Body of pancreas (tissue), 4 donors: ENCODE measurements at places on chromosomes 7 and 10. TPM values are rescaled to one million over a fixed set of nuclear protein-coding genes. Genes with fewer than 3 reads are reported as not detected.

Gene ANKRD7
- total RNA-seq, result 2.6 TPM

Gene PPP1R3C
- 9.6 TPM for total RNA-seq

Gene CAMK1D
- total RNA-seq, result 14.2 TPM

Gene TUBAL3
- total RNA-seq, result not detected

Gene KAZALD1
- total RNA-seq, result 1.8 TPM

Gene IDE
- 13.8 TPM for total RNA-seq

Gene GUSB
- total RNA-seq, result 50.8 TPM

Gene AGBL3
- 2.6 TPM for total RNA-seq

Gene FGFBP3
- 3.4 TPM for total RNA-seq

Gene VWDE
- total RNA-seq, result 1.6 TPM

Gene CXCL12
- 93.7 TPM for total RNA-seq

Gene PALD1
- total RNA-seq, result 11.7 TPM

DNA sequence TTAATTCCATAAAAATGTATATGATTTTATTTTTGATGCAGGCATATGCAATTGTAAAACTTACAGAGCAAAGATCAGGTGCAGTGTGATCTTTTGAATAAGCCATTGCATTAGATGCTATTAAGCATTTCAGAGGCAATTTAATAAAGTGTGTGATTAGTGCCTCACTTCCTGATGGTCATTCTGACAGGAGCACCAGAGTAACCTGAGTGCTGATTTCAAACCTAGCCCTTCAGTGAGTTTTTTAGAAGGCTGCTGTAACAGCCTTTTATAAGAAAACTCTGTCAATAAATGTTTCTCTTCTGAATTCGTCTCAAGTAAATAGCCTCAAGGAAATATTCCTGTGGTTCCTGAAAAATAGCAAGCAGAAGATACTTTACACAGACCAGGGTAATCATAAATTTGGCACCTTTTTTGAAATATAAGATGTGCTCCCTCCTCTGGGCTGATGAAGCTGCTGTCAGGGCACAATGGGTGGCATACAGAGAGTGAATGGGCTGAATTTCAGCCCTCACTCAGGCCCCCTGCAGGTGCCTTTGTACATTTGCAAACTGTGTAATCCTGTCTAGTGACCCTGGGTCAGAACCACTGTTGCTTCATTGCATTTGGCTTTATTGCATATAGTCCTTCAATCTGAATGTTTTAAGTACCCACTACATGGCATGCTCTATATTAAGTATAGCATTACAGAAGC is 193.7 kb upstream of the CSTF2T start:
- DNase-seq, result no peak

GRCh38 chr10:100923580-100923979 is 10.8 kb downstream of the SLF2 start:
- DNase-seq, result no peak

DNA sequence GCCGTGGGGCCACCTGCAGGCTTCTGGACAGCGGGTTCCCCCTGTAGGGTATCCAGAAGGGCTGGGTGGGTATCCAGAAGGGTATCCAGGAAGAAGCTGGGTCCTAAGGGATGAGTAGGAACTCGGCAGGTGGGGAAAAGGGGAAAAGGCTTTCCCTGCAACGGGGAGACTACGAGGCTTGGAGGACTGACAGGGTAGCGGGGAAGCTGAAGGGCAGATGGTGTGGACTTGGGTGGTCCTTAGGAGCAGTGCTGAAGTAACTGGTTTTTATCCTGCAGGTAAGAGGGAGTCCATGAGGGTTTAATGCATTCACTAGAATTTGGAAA is 525 bp downstream of the UBE2D4 start:
- no peak for DNase-seq

DNA sequence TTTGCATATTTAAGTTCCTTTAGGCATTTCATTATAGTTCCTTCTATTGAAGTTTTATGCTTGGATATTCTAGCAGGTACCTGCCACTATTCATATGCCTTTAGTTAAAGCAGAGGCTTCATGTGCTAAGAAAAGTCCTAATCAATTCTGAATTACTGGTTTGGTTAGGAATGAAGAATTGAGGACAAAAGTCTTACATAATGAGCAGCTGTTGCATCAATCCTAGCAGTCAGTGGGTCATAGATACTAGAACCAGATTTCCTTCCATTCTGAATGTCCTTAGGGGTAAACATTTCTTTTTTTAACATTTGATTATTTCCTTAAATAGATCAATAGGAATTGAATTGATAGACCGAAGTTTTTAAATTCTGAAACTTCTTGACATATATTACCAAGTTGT is 59.2 kb downstream of the CDK13 start:
- no peak for DNase-seq

GRCh38 chr10:101263150-101263752 is 34.0 kb upstream of the LBX1 start:
- DNase-seq, result no peak

- DNase-seq, result peak; percentile 40
Observed at GRCh38 chr10:103231047-103231551, 14.6 kb upstream of the RPEL1 start.

DNA sequence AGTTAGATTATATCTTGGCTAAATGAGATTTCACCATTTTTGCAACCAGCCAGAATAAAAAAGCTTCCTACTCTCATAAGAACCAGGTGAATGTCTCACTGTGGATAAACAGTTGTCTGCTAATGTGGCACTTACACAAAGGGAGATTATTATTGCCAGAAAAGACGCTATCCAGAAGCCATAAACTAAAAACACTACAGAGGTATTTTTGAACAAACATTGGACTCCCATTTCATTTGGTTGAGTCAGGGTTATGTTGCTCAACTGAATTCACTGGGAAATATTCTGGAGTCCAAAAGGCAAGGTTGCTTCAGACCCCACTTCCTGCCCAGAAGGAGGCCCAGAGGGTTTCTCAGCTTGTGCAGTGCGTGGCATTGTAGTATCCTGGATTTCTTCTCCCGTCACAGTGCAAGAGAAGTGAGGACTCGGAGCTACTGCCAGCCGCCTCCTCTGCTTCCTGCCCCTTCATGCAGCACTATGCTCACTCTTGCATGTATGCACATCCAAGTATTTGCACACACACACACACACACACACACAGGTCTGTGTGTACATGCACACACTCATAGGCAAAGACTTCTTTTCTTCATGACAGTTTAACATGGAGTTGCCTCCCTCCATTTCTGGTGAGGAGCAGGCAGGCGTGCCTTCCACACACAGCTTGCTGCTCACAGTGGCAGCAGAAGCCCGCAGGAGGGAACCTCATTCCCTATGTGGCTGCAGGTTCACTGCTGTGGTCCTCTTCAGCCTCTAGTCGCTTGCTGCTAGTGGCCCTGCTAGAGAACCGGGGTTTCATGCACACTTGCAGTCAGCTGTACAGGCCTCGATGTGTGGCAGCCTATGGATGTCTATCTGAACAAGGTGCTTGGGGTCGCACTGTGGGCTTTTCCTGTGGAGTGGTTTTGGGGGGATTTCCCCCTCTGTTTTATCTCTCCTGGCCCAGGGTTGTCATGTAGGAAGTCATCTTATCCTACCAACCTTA is 10.1 kb downstream of the DENND10 start:
- no peak for DNase-seq

GRCh38 chr10:132306864-132307751 is 642 bp downstream of the STK32C start:
- DNase-seq, result peak; percentile 78

- no peak for DNase-seq
Observed at GRCh38 chr7:3821488-3821887, 520.4 kb downstream of the SDK1 start.

DNA sequence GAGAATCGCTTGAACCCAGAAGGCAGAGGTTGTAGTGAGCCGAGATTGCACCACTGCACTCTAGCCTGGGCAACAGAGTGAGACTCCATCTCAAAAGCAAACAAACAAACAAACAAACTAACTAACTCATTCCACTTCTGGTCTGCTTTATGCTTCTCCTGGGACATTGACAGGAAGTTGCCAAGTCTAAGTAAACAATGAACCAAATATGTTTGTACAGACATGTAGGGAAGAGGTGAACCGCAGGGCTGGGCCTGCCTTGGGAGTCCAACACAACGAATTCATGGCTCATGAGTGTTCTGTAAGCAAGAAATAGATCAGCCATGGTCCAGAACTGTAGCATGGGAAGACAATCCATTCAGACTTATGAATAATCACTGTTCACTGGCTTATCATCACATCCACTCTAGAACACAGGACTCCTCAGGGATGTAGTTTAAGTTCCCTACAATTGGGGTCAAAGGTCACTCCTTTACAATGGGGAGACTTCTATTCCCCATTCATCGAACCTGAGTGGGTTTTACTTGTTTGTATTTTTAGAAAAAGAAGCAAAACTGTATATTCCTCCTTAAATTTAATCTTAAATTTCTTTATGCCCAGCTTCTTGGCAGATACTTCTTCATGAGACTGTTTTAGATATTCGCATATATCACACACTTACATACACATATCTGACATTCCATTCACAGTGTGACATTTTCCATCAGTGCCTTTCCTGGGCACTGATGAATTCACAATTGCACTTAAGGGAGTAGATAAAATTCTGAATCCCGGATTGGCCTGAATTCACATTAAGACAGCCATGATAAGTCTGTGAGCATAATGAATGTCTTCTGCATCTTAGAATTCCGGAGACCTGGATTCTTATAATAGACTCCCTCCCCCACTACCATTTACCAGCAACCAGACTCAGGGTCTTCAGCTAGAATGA is 159.1 kb upstream of the EEPD1 start:
- no peak for DNase-seq

DNA sequence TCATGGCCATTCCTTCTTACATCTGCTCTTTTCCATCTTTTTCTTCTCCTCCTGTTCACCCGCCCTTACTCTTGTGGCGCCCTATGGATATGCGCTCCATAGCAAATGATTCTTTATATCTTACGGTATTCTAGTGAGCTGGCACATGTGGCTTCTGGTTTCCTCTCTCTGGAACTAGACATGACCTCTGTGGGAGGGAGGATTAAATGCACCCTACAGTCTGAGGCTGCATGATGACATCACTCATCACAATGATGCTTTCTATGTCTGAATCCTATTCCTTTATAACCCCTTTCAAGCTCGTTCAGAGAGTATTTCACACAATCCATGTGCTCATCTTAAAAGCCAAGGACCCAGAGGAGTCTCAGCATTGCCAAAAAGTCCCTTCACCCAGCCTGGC is 153.3 kb downstream of the EGFR start:
- no peak for DNase-seq

DNA sequence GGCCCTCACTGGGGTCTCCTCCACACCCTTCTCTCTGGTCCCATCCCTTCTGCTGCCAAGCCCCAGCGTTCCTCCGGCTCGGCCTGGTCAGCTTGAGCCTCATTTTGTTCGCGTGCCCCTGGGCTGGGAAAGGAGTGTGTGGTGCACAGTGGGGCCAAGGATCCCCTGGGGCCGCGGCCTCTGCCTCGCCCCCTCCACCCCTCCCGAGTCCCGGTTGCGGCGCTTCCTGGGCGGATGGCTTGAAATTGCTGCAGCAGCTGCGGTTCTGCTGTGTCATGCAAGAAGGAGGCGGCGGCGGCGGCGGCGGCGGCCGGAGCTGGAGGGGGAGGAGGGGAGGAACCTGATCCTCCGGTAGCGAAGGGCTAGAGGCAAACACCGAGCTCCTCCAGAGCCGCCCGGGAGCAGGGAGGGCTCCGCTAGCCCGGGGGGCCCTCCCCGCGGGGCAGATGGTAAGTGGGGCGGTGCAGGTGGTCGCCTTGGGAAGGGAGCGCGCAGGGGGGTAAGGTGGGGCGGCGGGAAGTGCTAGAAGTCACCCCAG is 217.8 kb upstream of the MKLN1 start:
- DNase-seq, result peak; percentile 82

- no peak for DNase-seq
Observed at GRCh38 chr10:75105576-75106197, 5.8 kb upstream of the SAMD8 start.

DNA sequence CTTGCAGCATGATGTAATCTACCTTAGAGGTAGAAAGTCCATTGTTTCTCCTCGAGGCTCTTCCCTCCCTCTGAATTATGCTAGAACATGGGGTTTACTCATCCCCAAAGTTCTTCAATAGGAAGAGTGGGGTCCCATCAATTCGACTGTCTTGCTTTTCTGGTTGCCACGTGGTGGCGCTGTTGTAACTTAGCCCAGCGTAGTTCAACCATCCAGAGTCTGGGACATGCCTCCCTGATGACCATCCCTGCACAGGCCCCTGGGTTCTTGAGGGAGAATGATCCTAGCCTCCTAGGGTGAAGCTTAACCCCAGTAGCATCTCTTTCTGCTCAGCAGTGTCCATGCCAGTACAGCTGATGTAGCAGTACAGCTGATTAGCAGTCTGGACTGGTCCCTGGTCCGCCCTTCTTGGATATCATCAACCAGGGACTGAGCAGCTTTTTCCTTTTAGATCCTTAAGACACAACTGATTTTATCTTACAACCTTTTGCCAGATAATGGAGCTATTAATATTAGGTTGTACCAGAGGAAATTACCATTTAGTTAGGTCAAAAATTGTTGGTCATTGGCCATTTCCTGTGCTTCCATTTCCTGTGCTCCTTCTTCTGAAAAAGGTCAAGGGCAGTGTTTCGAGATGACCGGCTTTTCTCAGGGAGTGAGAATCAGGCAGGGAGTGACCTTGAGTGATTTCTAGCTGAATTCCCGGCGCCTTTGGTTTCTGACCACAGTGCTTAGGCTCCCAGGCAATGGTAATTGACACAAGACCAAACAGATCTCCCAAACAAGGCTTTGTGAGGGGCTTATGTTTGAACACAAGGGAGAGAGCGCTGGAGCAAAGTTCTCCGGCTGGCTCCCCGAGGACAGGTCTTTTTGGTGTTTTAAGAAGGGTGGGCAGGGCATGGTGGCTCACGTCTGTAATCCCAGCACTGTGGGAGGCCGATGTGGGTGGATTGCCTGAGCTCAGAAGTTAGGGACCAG is 65.4 kb downstream of the TACC2 start:
- peak; percentile 45 for DNase-seq

DNA sequence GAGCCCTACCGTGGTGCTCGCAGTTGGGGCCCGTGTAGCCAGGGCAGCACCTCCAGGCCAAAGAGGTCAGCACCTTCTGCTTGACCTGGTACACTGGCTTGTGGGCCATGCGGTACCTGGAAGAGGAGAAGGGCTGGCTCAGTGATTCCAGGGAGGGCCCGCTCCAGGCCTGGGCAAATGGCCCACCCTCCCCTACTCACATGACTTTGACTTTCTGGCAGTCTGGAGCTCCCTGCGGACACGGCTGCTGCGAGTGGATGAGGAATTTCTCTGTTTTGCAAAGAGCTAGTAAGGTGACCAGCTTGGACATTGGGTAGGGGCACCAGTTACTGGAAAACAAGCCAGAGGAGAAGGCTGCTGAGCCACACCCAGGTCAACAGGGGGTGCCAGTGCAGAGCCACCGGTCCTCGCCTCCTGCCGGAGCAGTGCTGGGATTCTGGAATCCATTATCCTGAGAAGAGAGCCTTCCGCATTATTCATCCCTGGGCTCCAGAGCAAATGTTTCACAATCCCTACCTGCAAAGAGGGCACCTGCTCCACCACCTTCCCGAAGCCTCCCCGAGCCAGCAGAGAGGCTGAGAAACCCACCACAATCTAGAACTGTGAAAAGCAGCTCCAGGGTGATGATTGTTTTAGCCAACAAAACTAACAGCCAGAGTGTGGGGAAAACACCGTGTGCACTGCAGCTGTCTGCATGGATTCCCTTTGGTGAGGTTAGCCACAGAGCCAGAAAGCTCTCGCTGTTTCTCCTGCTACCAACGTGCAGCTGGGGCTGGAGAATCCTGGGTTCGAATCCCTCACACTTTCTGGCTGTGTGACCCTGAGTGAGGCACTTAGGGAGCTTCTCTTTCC is 11.8 kb downstream of the MMRN2 start:
- peak; percentile 62 for DNase-seq
